ENCODE measurements at places on chromosomes 3 and 15.

DNA sequence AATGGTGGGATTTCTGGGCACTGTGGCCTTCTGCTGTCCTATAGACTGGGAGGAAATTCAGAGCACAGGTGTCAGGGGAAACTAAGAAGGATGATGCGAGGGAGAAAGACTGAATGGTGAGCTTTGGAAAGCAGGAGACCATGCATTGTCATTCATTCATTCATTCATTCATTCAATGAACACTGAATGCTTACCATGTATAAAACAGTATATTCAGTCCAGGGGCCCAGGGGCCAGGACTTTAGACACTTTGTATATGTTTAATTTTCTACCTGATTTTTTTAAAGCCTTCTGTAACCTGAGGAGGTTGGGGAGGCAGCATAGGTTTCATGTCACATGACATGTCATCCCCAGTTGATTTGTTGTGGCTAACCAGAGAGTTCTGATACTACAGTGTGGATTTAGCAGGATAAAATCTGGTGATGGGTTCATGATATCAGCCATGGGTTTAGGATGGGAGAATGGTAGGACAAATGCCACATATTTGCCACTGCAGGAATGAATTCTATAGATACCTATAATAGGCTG is 57.7 kb upstream of the ATG7 start:
- DNase-seq: no peak

DNA sequence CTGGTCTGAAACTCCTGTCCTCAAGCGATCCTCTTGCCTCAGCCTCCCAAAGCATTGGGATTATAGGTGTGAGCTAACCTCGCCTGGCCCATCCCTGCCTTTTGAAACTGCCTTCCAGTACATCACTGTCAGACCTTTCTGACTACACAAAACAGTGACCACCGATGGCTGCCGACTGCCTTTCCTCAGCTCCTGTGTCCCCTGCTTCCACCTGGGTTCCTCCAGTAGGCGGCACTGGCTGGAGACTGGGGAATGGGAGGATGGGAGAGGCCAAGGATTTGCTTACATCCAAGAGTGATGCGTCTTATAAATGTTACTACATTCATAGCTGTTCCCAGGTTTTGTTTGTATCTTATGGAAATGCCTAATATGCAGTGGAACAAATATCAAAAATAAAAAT is 242.8 kb downstream of the BBX start:
- DNase-seq: no peak

GRCh38 chr3:139957844-139958243 is 22.9 kb downstream of the CLSTN2 start:
- no peak for DNase-seq

- DNase-seq: no peak
Observed at GRCh38 chr15:85412956-85413854, 32.8 kb downstream of the AKAP13 start.

GRCh38 chr15:57296473-57297162 is 79.7 kb upstream of the CGNL1 start:
- DNase-seq: no peak

DNA sequence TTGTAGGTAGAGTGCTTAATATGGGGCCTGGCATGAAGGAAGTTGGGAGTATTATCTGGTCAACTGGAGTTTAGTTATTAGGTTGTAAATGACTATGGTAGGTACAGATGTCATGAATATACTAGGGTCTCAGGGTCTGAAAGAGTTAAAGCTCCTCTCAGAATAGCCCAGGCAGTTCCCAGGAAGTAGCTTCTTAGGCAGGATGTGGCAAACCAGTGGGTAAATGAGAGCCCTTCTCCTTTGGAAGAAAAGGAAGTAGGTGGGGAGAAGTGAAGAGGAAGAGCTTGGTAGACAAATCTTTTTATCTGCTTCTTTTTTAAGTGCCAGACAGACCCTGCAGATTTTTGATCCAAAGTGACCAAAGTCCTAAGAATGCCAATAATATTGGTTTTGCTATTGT is 24.5 kb downstream of the MAP2K1 start:
- DNase-seq: no peak

- no peak for DNase-seq
Observed at GRCh38 chr15:97259943-97260342, 700.6 kb upstream of the ARRDC4 start.

DNA sequence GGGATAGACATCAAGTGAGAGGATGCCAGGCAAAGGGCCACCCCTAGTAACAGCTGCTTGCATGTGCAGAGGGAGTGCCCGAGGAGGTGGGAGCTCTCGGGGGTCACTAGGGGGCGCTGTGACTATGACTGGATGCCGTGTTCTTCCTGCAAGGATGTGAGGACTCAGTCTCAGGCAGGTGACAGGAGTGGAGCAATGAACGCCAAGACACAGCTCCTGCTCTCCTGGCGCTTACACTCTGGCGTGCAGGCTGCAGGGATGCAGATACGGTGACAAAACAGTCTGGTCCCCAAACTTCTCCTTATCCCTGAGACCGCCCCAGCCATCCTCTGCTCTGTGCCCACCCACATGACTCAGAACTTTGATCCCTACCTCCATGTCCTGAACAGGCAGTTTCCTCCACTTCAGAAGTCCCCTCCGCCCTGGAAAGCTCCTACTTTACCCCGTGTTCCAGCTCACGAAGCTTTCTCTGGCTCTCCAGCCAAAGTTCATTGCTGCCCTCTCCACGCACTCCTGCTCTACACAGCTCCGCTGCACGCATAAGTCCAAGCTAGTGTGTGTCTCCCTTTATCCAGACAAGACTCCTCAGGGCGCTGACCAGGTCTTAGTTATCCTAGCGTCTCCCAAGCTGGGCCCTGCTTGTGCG is 14.7 kb downstream of the RHOV start:
- no peak for DNase-seq

DNA sequence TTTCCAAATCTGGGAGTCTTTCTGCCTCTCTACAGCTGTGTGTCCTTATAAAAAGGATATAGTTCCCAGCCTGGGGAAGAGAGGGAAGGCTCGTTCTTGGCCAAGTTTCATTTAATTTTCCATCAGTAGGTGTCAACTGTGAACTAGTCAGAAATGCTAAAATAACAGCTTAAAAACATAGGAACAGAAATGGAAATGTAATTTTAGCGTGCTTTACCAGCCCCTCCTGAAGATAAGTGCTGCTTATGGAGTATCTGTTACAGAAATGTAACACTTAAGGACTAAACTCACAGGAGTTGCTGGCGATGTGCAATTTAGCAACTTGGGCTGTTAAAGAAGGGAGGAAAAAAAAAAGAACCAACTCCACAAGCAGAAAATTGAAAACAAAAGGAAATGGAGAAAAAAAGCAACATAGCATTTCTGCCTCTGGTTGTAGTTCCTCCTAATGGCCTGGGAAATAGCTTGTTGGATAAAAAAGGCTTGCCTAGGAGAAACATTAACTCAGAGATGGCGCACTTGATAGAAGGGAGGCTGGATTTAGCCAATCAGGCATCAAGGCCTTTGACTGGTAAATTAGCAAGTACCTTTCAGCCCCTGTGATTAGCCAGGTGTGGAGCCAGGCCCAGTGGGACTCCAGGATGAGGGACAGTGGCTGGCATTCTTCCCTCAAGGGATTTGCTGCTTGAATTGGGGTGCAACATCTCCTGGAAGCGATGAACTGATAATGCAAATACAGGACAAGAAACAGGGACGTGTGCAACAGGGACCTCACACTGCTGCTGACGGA is 84.3 kb downstream of the RPLP1 start:
- no peak for DNase-seq

GRCh38 chr3:143132246-143132980 is 12.8 kb downstream of the CHST2 start:
- no peak for DNase-seq
